IPS DF 6.9 (cell line): ENCODE measurements at places on chromosomes 16 and 17.

DNA sequence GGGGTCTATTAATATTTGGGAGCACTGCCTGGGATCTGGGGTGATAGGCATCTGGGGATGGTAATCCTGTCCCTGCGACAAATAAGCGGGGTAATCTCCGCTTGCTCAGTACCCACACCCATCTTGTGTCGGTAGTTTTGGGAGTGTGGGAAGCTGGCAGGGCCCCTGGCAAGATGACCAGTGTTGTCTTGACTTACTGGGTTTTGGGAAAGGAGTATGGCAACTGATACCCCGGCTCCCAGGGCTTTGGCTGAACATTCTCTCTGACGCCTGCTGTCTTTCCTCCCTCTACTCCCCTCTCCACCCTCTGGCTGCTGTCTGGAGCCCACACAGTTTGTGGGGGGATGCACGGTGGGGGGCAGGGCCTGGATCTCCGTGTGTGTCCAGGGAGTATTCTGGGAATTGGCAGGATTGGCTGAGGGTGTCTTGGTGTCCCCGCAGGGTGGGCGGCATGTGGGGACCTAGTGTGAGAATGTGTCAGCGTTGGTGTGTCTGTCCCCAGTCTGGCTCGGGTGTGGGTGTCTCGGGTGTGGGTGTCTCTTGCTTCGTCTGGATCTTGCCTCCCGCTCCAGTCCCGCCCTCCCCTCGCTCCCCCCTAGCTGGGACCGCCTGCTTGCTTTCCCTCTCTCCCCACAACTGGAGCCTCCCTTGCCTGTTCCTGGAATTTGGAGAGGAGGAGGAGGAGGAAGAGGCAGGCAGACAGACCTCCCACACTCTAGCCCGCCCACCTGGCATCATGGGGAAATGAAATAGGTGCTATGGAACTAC is 12.0 kb downstream of the RARA start:
- no peak for DNase-seq

DNA sequence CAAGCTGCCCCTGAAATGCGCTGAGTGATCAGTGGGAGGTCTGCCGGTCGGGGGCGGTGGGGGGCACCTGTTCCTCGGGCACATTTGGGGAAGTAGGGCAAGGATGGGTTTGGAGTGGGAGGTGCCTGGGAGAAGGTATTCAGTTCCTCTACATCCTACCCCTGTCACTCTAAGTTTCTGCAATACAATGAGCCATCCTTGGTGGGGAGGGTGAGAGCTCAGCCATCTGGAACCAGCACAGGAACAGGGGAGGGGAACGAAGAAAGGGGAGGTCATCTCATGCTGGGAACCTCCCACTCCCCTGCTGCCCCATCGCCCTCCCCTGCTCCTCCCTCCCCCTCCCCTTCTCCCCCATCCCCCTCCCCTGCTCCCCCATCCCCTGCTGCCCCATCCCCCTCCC is 4.2 kb downstream of the DPH1 start:
- DNase-seq, result no peak

DNA sequence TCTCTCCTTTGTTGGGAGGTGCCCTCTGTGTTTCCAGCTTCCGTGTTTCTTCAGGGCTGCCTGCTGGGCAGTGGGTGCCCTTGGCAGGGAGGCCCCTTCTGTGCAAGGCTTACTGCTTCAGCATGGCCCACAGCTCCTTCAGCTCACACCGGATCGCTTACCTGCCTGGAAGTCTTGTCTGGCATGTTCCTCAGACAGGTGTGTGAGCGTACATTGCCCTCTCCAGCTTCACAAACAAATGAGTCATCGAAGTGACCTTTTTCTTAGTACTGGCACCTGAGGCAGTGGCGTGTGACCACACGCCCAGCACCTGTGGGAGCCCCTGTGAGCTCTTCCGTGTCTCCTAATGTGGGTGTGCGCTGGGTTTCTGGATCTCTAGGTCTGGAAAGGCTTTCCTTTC is 3.5 kb downstream of the RAB40C start:
- no peak for DNase-seq

DNA sequence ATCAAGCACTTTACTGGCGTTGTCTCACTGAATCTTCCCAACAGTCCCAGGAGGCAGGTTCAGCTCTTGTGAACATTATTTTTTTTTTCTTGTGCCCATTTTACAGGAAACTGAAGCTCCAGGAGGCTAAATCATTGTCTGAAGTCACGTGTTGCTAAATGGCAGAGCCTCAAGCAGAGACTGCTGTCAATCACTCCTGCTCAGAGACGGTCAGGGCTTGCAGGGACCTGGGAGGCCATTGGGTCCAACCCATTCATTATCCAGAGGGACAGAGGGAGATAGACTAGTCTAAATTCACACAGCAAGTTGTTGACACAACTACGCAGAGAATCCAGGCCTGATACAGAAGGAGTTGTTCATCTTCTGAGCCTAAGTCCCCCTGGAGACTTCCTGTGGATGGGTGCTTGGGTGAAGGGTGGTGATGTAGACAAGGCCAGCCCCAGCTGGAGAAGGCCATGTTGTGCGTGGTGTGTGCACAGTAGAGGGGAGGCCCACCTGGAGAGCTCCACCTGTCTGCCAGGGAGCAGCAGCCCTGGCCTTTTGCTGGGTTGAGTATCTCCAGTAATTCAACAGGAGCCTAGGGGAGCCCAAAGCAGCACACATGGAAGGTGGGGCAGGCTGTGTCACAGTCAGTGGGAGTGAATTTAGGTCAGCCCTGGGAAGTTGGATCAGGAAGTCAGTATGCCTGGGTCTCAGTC is 24.3 kb upstream of the C1QL1 start:
- no peak for DNase-seq

- DNase-seq, result peak; percentile 87
These were observed at the start of gene MGRN1 for GRCh38 chr16:4624015-4624826. TSS of gene MGRN1 (plus strand) at chr16:4624826. CDS start at chr16:4624961, 135 bp downstream.

DNA sequence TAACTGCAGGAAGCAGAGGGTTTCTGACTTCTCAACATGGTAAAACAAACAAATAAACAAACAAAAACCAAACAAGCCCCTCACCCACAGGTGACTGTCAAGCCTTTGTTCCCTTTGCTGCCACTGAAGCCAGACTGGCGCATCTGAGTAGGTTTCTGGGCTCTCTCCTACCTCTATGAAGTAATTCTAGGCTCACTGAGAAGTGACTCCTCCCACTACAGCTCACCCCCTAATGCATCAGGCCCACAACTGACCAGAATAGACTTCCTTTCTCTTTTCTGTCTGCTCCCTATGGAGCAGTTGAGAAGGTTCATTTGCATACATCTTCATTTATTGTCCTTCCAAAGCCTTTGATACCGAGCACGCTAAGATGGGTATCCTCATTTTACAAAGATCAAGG is 77.0 kb upstream of the CCL2 start:
- no peak for DNase-seq

DNA sequence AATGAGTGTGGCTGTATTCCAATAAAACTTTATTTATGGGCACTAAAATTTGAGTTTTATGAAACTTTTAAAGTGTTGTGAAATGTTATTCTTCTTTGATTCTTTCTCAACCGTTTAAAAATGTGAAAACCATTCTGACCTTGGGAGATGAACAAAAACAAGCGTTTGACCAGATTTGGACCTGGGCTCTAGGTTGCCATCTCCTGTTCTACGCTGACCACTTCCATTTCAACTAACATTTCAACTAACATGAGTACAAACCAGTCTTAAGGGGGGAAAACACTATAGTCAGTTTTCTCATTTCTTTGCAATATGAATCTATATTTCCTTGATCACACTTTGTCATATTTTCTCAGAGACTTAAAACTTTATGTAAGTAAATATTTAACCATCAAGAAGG is 118.4 kb upstream of the IRX5 start:
- no peak for DNase-seq

DNA sequence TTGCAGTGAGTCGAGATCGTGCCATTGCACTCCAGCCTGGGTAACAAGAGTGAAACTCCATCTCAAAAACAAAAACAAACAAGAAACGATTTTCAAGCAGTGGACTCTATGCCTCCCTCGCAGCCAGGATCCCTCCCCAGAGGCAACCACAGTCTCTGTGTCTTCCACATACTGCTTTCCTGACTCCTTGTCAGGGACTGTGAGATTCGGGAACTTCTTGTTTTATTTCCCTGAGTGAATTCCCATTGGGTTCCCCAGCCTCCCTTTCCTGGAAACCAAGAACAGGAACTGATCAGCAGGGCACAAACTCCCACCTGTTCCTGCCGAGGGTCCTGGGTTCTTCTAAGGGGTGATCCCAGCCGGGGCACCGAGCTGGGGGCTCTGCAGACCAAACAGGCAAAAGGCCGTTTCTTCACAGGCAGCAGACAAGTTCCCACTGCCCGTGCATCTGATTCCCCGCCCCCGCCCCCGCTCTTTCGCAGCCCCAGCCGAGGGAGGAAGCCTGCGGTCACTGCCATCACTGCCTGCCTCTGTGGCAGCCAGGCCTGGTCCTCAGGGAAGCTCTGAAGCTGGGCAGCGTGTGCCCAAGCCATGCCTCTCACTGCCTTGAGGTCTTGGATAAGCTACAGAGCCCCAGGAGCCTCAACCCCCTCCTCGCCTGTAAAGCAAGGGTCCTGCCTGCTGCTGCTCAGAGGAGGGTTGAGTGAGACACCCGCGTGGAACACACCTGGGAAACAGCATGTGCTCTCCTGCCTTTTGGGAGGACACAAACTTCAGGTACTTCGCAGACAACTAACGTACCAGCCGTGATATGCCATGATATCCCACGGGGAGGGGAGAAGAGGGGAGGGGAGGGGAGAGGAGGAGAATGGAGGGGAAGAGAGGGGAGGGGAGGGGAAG is 5.5 kb upstream of the PIEZO1 start:
- no peak for DNase-seq
